Lower leg skin (tissue), 4 donors: ENCODE measurements at places on chromosomes 13 and 19. TPM values are rescaled to one million over a fixed set of nuclear protein-coding genes. Genes with fewer than 3 reads are reported as not detected.

Gene ETV2
- total RNA-seq = not detected

Gene CEACAM3
- total RNA-seq = not detected

Gene MYADM
- 21.3 TPM for total RNA-seq

Gene ZNF429
- total RNA-seq = 5.0 TPM

- DNase-seq = no peak
Observed at GRCh38 chr19:49651029-49651819, 9.2 kb downstream of the SCAF1 start.

GRCh38 chr13:108407495-108407894 lies 138.0 kb downstream of the TNFSF13B start:
- DNase-seq = no peak

GRCh38 chr13:113091211-113091771 lies 14.3 kb upstream of the F7 start:
- no peak for DNase-seq

GRCh38 chr13:106088085-106088484 lies 447.4 kb downstream of the EFNB2 start:
- DNase-seq = no peak

DNA sequence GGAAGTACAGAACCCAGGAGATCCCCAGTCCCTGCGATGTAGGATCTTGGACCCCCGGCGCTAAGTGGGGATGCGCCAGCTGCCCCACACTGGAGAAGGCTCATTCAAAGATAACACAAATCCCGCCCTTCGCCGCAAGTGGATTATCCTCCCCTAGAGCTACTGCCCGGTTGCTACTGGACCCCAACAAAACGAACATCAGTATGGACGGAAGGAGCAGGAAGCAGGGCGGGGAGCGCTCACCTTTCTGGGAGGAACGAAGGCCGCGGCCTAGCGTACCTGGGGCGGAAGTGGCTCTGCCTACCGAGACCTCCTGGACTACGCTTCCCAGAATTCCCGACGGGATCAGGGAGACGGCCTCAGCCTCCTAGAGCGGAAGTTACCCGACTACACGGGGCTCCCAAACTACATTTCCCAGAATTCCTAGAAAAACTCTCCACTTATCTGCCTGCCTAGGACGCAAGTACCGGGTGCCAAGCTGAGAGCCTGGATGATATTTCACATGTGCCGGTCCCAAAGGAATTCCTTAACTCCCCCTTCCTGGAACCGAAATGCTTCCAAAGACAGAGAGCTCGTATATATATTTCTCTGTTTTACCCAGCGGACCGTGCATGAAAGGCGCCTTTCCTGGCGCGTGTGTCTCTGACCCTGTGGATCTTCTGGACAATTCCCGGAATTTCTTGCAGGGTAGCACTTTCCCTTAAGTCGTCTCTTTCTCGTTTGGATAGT lies at the start of gene ZNF112:
TSS of gene ZNF112 (minus strand) at position 298 of the 729 bp plus-strand sequence. CDS start 16,141 bp downstream, outside the sequence.
- DNase-seq = peak; percentile 94

DNA sequence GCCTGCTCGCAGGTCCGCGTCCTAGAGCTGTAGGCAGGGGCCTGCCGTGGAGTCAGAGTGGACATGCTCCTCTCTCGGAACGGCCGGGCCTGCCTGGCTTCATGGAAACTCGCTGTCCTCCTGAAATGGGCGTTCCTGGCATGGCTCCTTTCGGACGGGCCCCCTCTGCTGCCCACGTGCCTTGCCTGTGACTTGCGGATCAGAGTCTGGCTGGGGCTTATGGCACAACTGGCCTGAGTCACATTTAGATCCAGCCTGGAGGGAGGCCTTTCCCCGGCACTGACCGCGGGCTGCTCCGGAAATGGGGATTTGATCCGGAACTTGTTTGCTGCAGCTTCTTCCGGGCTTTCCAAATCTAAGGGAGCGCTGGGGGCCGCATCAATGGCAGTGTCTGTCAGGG lies 28.1 kb downstream of the THSD1 start:
- DNase-seq = no peak

- DNase-seq = no peak
Observed at GRCh38 chr19:44807652-44808462, 1.0 kb upstream of the BCAM start.
